ENCODE measurements at places on chromosomes 4 and X. TPM values are rescaled to one million over a fixed set of nuclear protein-coding genes. Genes with fewer than 3 reads are reported as not detected.

Gene MAB21L2
- not detected for polyA plus RNA-seq

Gene TACR3
- polyA plus RNA-seq = not detected

Gene NEIL3
- 11.9 TPM for polyA plus RNA-seq

Gene ADAM29
- not detected for polyA plus RNA-seq

Gene IBSP
- not detected for polyA plus RNA-seq

Gene TRO
- polyA plus RNA-seq = 0.63 TPM

Gene SOD3
- polyA plus RNA-seq = 0.23 TPM

Gene RASL11B
- 0.50 TPM for polyA plus RNA-seq

Gene UNC5C
- 0.01 TPM for polyA plus RNA-seq

Gene INTU
- 2.7 TPM for polyA plus RNA-seq

Gene PDHA1
- 588 TPM for polyA plus RNA-seq
